ENCODE measurements at places on chromosomes 6 and 20. TPM values are rescaled to one million over a fixed set of nuclear protein-coding genes. Genes with fewer than 3 reads are reported as not detected.

- no peak for DNase-seq
Observed at GRCh38 chr6:130128326-130128725, 94.4 kb downstream of the SAMD3 start.

DNA sequence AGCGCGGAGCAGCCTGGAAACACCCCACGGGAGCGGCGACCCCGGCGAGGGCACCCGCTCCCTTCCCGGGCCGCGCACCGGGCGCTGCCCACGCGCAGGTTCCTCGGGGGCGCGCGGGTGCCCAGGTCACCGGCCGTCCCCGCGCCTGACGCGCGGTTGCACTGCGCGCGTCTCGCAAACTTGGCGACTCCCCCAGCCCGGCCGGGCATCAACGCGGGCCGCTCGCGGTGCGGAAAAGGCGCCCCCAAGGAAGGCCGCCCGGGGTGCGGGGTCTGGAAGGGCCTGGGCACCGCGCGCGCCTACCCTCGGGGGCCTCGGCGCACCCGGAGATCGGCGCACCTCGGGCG is 555 bp upstream of the ZBTB46 start:
- no peak for DNase-seq

DNA sequence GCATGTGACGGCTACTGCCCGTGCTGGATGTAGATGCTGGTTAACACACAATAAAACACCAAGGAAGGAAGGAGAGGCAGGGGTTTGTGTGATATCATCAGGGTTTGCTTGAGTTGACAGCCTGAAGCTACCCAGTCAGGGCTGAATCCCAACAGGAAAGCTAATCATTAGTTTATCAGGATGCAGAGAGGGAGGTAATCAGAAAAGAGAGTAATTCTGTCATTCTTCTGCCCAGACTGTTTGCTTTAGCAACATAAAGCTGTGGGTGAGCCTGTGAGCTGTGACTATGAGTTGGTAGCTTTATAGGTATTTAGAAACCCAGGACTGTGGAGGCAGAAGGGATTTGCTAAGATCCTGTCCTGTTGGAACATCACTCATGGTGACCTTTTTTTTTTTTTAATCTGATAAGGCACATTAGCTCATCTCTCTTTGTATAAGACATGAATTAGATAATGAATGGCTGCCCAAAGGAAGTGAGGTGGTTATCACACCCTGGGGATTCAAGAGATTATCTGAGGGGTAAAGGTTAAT is 79.3 kb downstream of the CAP2 start:
- no peak for DNase-seq

GRCh38 chr6:36118550-36119107 is 11.7 kb upstream of the MAPK13 start:
- no peak for DNase-seq

DNA sequence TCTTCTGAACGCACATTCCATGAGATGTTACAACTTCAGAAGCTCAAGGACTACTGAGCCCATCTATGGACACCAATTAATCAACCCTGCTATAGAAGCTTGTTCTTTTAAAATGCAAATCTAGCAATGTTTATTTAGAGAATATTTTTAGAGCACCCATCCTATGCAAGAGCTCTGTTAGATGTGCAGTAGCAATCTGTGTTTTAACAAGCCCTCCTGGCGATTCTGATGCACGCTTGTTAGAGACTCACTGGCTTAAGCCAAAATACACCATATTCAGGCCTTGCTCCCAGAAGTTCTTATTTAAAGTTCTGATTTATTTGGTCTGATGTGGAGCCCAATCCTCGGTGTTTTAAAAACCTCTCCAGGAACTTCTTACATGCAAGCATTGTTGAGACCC is 21.1 kb upstream of the ARG1 start:
- DNase-seq: no peak

- no peak for DNase-seq
Observed at GRCh38 chr6:155287762-155288161, 23.9 kb downstream of the CLDN20 start.

DNA sequence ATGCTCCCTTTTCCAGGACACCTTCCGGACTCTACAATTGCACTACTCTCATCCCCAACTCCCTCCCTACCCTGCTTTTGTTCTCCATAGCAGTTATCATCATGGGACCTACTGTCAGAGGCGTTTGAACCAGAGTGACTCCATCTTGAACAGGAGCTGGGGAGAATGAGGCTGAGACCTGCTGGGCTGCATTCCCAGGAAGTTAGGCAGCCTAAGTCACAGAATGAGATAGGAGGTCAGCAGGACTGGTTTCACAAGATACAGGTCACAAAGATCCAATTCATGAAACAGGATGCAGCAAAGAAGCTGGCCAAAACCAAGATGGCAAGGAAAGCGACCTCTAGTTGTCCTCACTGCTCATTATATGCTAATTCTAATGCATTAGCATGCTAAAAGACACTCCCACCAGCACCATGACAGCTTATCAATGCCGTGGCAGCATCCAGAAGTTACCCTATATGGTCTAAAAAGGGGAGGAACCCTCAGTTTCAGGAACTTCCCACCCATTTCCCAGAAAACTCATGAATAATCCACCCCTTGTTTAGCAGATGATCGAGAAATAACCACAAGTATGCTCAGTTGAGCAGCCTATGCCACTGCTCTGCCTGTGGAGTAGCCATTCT is 15.6 kb downstream of the SLC13A3 start:
- no peak for DNase-seq

- DNase-seq: no peak
Observed at GRCh38 chr6:67887747-67888545, 747.1 kb upstream of the ADGRB3 start.

GRCh38 chr6:118544105-118544504 is 4.0 kb upstream of the PLN start:
- no peak for DNase-seq

The DLK2 gene
- total RNA-seq: 3.5 TPM

The RBPJL gene
- total RNA-seq: not detected

The SLC52A3 gene
- total RNA-seq: 13.2 TPM

All from tibial nerve (tissue), 4 donors.